H9 (cell line): ENCODE measurements at places on chromosomes 5 and 9. TPM values are rescaled to one million over a fixed set of nuclear protein-coding genes. Genes with fewer than 3 reads are reported as not detected.

Gene LRRC19
- total RNA-seq = not detected in 2 replicates

Gene TTLL11
- 1.5 and 1.9 TPM in 2 replicates for total RNA-seq

DNA sequence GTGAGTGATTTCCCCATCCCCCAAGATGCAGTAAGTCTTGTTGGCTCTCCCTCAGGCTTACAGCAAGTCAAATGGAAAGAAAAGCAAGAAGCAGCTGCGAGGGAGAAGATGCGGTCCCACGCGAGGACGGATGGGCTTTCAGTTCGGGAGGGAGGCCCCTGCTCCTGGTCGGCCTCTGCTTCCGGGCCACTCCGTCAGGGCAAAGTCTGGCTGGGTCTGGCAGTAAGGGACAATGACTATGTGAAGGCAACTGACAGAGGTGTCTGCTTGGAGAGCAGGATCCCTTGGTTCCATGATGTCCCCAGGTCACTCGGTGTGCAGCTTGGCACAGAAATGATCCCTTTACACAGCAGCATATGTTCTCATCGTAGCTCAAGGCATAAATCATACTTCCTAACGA lies 146.7 kb downstream of the HSPA4 start:
- DNase-seq = no peak

- DNase-seq = no peak
Measured at GRCh38 chr9:132350861-132351315, 3.9 kb downstream of the SETX start.

DNA sequence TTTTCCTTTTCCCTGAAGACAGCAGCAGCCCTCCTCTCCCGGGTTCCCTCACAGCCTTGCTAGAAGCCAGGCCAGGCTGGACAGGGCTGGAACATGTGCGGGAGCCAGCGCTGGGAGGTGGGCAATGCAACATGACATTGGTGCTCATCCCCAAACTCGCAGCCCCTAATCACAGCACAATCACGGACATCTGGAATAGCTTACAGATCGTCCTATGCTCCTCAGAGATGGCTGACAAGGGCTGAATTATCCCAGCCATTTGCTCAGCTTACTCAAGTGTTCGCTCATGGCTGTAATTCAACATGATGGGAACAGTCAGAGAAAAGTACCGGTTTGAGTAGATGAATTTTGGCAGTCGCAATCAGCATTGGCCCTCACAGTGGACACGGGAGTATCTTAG lies 49.8 kb downstream of the FSTL4 start:
- no peak for DNase-seq

GRCh38 chr5:36723912-36724311 lies 117.5 kb downstream of the SLC1A3 start:
- DNase-seq = no peak
